ENCODE measurements at places on chromosomes 3 and 15.

- DNase-seq: no peak
Observed at GRCh38 chr3:124402791-124403190, 327.5 kb upstream of the UMPS start.

DNA sequence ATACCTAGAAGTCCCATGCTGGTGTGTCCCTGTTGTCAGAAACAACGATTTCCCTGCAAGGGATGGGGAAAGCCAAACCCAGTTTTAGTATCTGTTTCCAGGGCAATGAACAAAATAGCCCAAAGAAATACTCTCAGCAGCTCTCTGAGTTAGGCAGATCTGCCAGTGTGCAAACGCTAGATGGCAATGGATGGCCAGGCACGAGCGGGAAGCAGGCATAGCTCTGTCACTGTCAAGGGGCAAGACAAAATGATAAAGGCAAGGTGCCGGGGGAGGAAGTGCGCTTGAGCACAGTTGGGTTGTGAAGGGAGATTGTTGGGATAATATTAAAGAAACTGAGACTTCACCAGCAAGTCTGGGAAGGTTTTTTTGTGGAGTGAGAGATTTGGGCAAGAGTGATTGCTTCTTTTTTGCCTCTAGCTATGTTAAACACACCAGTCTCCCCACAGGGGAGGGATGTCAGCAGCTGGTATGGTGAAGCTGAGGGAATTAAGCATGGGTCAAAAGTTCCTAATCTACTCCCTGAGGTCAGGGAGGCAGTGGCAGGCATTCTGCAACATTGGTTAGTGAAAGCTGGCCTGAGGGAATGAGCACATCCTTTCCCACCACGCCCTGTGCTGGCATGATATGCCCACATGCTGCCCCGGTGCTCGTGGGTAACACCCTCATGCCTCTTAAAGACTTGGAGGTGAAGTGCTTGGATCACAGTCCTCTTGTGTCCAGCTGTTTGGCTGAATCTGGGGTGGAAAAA lies 117.5 kb downstream of the PDCD6IP start:
- no peak for DNase-seq

DNA sequence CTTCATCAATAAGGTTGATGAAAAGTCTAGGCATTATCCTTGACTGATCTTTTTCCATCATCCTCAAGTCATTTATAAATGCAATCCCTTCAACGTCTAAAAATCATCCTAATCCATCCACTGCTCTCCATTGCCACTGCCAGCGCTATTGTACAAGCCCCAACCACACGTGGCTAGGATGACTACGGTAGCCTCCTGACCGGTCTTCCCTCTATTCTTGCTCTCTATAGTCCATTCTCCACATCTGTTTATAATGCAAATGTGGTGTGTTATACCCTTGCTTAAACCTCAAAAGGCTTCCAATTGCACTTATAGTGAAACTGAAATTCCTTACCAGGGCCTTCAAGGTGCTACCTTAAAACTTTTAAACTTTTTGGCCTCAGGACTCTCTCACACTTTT lies 410.6 kb upstream of the ADAMTS9 start:
- DNase-seq: no peak

- no peak for DNase-seq
Observed at GRCh38 chr3:169134194-169134593, 529.3 kb downstream of the MECOM start.

DNA sequence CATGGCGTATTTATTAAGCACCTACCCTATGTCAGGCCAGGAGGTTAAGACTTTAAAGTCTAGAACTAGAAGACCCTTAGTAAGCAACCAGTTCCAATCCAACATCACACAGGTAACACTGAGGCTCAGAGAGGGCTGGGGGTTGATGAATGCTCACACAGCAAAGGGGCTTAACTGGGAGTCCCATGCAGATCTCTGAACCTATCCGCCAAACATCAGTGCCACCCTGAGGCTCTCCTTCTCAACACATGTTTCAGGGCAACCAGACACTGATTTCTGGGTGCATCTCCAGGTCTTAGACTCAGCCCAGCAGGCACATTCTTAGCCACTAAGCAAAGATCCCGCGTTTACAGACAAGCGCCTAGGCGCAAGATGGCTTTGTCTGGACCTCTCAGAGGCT lies 92.0 kb upstream of the SLC6A11 start:
- DNase-seq: no peak

DNA sequence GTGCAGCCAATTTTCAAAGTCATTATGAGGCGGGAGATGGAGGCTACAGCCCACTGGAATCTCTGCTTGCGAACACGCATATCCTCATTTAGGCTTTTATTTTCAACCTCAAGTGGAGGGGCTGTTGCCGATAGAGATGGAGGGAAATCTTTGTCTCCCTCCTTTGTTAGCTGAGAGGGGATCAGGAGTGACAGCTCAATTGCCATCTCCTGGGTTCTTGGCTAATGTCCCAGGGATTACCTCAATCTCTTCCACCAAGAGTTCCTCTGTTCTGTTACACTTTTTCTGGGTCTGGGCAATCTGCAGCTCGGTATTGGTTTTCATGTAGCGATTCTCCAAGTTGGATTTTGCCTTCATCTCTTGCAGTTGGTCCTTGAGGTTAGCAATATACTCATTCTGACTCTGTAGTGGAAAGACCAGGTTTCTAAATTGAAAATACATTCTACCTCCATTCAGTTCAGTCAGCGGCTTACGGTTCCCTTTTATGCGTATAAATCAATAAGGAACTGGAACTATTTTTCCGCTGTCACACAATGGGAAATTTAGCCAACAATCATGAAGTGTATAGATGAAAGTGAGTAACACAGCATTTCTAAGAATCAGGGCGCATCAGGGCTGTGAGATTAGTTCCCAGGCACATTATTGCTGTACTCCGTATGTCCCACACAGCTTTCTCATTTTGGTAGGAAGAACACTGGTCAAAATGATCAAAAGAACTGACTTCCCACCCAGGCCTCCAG lies 36.2 kb upstream of the RPL35A start:
- no peak for DNase-seq

DNA sequence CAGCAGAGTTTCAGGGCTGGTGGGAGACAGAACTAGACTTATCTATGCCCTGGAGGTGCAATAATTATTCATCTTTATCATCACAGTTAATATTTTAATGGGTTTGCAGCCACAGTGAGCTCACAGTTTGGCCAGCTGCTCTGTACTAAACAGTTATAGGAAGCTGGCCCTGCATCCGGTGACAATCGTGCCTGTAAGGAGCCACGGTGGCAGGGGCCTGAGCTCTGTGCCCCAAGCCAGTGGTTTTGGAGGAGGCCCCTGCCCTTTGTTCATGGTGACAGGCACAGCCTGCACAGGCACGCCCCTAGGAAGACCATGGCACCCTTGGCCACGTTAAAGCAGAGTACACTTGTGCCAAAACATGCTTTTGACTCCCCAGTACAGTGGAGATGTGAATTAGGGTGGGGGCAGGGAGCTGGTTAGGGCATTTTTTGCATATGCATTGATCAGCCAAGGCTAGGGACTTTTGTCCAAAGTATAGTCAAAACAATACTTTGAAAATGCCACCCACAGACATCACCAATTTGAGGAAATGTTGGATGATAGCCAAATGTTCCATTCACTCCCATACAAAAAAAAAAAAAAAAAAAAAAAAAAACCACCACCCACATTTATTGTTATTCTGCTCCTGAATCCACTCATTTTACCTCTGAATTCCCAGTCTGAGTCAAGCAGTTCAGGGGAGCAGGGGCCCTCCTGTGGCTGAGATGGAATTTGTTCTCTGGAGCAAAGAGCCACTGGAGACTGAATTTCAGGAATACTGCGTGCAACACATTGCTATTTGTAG lies 3.4 kb upstream of the RFTN1 start:
- DNase-seq: no peak

- no peak for DNase-seq
Observed at GRCh38 chr15:99703603-99704443, 29.4 kb downstream of the LYSMD4 start.

- DNase-seq: no peak
Observed at GRCh38 chr3:78794431-78794830, 973.4 kb downstream of the ROBO1 start.

DNA sequence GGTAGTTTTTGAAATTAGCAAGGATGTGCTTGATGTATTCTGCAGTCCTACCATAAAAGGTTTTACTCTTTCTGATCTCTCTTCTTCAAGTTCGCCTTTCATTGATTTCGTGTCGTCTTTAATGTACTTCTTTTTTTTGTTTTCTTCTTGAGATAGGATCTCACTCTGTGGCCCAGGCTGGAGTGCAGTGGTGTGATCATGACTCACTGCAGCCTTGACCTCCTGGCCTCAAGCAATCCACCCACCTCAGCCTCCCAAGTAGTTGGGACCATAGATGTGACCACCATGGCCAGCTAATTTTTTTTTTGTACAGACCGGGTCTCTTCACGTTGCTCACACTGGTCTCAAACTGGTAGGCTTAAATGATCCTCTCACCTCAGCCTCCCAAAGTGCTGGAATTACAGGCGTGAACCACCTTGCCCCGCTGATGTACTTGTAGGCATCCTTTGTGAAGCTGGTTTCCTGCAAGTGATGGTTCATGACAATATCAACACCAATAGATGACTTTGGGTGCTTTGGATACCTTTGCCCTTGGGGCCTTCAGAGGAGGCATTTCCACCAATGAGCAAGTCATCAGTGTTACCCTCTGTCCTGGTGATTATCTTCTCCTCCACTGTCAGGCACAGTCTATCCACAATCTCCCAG lies 28.9 kb upstream of the RNF7 start:
- no peak for DNase-seq

- no peak for DNase-seq
Observed at GRCh38 chr3:149898771-149899170, 71.9 kb downstream of the PFN2 start.

- DNase-seq: no peak
Observed at GRCh38 chr15:92714077-92714476, 58.5 kb upstream of the FAM174B start.

DNA sequence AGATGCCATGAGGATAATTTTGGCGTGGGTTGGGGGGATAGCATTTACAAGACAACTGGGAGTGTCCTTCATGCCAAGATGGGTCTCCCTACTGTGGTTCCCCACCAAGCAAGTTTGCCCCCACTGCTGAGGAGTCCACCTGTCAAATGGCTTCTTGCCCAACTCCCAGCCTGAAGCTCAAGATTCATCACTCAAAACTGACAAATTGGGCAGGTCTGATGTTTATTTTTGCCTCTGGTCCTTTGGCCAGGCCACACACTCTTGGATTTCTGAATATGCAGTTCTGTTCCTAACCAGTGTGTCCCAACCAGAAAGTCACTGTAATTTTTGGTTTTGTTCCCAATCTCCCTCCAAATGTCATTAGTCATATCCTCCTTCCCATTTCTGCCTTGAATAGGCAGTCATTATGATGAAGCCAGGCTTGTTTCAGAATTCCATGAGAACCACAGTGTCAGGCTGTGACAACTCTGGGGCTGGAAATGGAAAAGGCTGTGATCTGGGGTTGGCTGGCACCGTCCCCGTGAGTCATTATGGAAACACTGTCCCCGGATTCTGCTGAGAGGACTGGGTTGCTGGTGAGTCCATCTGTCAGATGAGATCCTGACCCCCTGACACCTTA lies 29.3 kb upstream of the MEF2A start:
- no peak for DNase-seq

GRCh38 chr3:175861916-175862315 lies 1002.8 kb downstream of the NAALADL2 start:
- no peak for DNase-seq

DNA sequence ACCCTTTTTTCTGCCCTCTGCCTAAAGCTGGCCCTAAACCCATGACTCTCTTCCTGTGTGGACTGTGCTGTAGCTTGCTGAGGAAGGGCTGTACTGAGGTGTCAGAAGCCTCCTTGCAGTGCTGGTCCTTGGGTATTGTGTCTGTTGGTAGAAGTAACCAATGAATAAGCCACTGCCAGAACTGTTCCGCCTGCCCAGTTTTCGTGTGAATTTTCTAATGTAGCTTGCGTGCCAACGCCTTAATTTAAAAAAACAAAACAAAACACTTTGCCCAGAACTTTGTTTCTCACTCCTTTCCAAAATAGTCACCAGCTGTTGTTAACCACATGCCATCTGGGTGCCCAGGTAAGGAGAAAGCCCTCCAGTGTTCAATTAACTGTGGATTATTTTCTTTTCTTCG lies 101.9 kb downstream of the KLHL25 start:
- DNase-seq: no peak

DNA sequence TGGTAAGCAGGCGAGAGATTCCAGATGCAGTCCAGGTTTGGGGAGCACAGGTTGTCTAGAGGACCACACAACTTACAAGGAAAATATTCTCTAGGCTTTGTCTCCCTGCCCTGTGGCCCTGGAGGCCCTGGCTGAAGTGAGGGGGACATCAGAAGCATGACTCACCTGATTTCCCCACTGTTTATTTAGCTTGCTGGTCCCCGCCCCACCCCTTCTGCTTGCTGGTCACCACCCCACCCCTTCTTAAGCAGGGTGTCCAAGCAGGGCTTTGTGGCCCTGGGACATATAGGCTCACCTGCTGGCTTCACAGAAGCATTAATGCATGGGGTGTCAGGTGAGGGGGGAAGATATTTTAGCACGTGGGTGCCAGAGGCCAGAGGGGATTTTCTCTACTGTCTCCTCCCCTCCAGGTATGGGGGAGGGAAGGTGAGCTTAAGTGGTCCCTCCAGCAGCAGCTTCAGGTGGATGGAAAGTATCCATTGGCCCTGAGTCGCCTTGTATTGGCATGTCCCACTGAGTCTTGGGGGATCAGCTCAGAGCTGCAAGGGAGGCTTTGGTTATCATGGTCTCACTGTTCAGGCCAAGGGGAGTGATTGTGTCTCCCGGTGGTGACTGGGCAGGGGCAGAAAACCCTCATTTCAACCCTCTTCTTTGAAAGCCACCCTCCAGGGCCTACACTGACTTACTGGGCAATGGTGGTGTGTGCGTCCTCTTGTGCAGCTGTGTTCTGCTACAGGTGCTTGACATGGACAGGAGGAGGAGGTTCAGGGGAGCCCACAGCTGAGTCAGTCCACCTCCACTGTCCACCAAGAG lies 49.8 kb downstream of the GASK1A start:
- DNase-seq: no peak

GRCh38 chr3:95154766-95155165 lies 1091.9 kb downstream of the NSUN3 start:
- no peak for DNase-seq

DNA sequence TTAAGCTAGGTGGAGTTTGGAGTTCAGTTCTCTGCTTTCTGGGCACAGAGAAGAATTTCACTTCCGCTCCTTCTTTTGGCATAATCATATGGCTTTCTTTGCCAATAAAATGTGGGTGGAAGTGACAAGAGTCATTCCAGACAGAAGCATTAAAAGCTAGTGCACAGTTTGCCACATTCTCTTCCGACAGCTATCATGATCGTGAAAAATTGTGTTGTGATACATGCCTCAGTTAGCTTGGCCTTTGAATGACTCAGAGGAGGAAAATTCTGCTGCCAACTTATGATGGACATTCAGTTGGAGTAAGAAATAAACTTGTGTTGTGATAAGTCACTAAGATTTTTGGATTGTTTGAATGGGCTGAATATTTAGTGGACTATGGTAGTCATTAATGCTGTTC lies 291.7 kb upstream of the SATB1 start:
- DNase-seq: no peak

DNA sequence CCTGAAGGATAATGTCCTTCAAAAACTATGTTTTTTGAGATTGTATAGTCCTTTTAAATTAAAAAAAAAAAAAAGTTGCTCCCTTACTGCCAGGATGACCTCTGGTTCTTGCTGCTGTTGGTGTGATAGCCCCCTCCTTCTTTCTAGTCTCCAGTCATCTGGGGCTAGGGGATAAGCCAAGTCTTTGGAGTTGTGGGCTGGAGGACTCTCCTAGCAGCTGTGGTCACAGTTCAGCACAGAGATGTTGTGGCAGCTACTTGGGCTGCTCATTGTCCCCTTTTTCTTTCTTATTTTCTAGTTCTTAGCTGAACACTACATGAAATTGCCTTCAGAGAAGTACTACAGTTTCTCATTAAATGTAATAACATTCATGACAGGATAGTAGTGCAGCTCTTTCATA lies 39.2 kb upstream of the APH1B start:
- no peak for DNase-seq

All from cortex of kidney (tissue), 1 donor.